ENCODE measurements at places on chromosomes 3 and 15.

GRCh38 chr3:81363816-81364215, 397.6 kb downstream of the GBE1 start:
- DNase-seq, result no peak

- DNase-seq, result no peak
Observed at GRCh38 chr3:2790266-2790815, 319.8 kb downstream of the IL5RA start.

DNA sequence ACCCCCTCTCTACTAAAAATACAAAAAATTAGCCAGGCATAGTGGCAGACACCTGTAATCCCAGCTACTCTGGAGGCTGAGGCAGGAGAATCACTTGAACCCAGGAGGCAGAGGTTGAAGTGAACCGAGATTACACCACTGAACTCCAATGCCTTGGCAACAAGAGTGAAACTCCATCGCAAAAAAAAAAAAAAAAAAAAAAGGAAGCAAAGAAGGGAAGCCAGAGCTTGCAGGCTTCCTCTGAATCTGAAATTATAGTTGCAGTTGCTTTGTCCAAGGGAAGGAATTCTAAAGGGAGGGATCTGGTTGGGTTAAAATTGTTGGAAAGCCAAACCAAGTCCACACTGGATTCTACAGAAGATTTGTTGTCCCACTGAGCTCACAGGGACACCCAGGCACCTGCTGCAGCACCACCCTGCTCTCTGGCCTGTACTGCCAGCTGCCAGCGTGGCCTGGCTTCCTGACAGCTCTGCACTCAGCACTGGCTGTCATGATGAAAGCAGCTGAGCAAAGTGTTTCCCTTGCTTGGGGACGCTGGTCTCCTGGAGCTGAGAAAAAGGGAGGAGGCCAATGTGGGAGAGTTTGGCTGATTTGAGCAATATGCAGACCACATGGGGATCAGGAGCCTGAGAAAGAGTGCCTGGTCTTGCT, 88.8 kb upstream of the HES1 start:
- DNase-seq, result no peak

GRCh38 chr3:55658690-55659562, 171.8 kb upstream of the WNT5A start:
- DNase-seq, result no peak

DNA sequence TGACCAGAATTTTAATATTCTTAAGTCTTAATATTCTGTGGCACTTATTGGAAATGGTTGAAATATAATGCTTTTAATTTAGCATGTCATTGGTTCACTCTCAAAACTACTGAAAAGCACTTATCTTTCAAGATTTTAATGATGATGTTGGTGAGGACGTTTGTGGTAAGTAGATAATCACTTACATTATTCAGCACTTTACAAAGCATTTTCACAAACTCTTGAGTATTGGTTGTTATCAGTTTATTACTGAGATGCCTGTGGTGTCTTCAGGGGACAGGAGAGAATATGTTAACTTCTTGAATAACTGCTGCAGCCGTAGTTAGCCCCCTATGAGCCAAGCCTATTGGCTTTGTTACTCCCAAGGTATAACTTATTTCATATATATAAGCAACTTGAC, 15.2 kb downstream of the TGFBR2 start:
- no peak for DNase-seq

DNA sequence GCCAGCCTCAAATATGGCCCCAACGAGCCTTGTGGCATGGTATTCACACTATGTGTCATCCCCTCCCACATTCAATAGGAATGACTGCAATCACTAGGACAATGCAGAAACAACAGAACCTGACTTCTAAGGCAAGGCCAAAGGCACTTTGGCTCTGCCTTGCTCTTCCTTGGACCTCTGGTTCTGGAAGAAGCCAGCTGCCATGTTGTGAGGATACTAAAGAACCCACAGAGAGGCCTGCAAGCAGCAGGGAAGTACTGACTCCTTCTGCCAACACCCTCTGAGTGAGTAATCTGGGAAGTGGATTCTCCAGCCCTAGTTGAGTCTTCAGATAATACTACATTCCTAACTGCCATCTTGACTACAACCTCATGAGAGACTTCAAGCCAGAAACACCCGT, 64.7 kb downstream of the ADAMTS9 start:
- DNase-seq, result no peak

DNA sequence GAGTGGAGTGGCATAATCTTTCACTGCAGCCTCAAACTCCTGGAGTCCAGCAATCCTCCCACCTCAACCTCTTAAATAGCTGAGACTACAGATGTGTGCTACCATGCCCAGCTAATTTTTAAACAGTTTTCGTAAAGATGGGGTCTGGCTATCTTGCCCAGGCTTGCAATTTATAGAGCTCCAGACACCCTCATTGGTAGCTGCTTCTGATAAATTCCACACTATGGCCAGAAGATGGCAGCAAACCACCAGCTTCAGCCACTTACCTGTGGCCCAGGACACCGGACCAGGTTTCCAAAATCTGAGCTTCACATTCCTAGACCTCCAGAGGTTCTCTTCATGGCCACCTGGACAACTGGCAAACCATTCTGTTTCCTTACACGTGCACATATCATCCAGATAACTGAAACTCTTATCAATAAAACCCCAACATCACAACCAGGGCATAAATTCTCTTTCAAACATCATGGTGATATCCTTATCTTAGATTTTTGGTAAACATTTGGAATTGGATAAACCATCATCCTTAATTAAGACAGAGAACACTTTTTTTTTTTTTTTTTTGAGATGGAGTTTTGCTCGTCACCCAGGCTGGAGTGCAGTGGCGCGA, 28.9 kb downstream of the FBXW12 start:
- DNase-seq, result no peak

DNA sequence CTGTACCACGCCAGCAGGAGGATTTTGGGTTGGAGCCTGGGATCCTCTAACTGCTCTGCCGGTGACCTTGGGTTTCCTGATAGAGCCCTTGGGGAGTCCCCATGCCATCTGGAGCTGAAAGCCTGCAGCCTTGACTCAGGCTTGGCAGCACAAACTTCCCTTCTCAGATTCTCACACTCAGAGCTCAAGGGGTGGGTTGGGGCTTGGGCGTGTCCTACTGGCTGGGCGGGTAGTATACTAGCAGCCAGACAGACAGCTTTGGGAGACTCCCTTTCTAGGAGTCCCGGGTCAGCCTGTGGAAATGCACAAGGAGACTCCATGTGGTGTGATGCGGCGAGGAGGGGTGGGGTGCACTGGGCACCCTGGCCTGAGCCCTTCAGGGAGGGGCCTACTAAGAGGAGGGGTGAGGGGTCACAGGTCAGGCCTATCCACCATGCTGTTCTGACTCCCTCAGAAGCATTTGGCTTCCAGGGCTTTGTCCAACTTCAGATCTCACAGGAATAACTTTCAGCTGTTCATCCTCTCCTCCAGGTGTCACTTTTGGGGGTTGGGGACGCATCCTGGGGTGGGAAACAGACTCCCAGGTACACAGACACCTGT, 21.6 kb upstream of the PLXNA1 start:
- no peak for DNase-seq

DNA sequence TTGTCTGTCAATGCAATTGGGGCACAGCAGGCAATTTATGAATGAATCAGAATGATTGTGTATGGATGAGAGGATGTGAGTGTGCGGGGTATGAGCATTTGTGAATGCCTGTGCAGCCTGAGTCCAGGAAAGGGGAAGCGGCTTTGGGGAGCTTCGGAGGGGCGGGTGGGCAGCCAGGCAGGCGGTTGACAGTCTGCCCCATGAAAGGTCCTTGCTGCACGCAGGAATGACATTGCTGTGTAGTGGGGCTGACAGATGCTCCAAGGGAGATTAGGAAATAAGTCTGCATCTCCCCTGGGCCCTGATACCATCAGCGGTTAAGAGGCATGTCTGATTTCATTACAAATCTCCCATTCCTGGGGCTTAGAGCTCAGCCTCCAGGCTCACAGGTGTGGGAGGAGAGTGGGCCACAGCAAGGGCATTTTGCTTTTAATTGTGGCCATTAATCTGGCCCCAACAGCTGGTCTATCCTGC, 26.4 kb upstream of the TSPAN3 start:
- no peak for DNase-seq

Measured in activated naive CD4-positive, alpha-beta T cell (primary cell).